ENCODE measurements at places on chromosomes 5 and 9. TPM values are rescaled to one million over a fixed set of nuclear protein-coding genes. Genes with fewer than 3 reads are reported as not detected.
A peak's percentile ranks its signal among the peaks of the same experiment; 100 is the strongest.

The ABCA1 gene
- 75.2 TPM for total RNA-seq

The ZNF782 gene
- total RNA-seq, result 3.3 TPM

The PCDHGB3 gene
- 5.8 TPM for total RNA-seq

The ABLIM3 gene
- 48.1 TPM for total RNA-seq

The SEMA5A gene
- 17.7 TPM for total RNA-seq

The CCDC183 gene
- 1.0 TPM for total RNA-seq

The TRIM41 gene
- total RNA-seq, result 17.0 TPM

DNA sequence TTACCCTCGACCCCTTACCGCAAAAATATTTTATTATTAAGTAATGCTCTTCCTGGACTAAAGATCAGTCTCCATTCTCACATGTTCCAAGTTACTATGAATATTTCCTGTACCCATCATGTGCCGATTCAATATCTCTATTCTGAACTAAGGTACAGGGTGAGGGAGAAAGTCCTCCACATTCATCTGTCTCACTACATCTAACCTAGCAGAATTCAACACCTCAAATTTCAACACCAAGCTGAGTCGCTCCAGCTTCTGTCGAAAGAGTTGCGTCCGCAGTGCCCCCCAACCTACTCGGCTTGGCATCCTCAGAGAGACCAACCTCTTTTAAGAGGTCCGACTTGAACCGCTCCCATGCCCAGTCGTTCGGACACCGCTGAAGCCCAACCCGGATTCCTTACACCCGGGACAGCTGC lies 1.0 kb downstream of the CERT1 start:
- peak; percentile 49 for DNase-seq

DNA sequence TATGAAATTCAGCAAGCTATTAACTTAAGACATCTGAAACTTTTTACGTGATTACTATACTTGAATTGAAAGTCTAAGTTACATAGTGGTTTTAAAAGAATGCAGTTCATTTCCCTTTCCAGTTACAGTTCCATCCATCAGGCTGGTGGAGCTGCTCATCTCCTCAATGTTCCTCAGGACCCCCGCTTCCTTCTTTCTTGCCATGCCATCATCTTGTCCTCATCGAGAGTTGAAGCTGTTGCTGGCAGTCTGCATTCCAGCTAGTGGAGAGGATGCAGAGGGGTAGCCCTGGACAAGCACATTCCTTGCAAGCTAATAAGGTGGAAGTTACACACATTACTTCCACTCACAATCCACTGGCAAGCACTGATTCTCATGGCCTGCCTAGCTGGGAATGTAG lies 8.8 kb upstream of the RNF183 start:
- DNase-seq, result peak; percentile 32

DNA sequence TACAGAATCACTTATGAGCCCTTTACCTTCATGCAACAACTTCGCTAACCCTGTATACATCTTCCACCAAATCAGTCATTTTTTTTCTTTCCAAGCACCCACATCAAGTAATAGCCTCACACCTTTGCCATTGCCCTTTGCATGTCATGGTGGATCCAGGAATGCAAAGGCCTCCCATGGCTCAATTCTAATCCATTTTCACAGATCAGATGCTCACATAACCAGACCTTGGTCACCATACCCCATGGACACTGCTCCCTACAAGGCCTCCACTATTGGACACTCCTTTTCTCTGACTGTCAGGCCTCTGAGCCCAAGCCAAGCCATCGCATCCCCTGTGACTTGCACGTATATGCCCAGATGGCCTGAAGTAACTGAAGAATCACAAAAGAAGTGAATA lies 179.5 kb downstream of the RASEF start:
- DNase-seq, result no peak

DNA sequence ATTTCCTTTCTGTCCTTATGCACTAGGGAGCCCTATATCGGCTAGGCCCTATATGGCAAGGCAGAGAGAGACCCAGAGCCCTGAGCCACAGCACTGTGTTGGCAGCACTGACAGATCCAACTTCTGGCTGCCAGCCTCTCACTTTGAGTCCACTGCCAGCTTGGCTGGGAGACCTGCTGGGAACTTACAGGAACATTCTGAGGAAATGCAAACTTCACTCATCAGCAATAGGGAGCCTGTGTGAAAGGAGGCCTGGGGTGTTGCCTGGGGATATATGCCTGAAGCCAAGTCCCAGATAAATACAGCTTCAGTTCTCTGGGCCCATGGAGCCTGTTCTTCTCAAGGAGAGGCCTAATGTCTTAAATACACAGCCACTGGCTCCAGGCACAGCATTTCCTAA lies 78.0 kb downstream of the ADRB2 start:
- no peak for DNase-seq

- DNase-seq, result peak; percentile 16
Measured at GRCh38 chr5:14739538-14739937, 75.0 kb downstream of the OTULIN start.

- DNase-seq, result peak; percentile 84
Measured at GRCh38 chr9:98251551-98251950, 3.9 kb downstream of the TBC1D2 start.

DNA sequence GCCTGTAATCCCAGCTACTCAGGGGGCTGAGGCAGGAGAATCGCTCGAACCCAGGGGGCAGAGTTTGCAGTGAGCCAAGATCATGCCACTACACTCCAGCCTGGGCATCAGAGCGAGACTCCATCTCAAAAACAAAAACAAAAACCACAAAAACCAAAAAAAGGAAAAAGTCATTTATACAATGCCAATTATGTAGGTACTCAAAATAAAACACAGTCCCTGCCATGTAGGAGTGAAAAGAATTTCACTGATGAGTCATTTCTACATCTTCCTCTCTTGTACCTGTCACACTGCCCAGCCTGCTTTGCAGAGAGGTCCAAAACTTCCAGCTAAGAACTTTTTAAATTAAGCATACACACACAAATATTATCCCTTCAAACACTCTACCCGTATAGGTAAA lies 215.8 kb downstream of the EPB41L4A start:
- DNase-seq, result no peak

GRCh38 chr5:60843936-60844905 lies at the start of gene ELOVL7:
TSS of gene ELOVL7 (minus strand) at chr5:60844269. CDS start at chr5:60787397, 56,872 bp downstream.
- peak; percentile 28 for DNase-seq

DNA sequence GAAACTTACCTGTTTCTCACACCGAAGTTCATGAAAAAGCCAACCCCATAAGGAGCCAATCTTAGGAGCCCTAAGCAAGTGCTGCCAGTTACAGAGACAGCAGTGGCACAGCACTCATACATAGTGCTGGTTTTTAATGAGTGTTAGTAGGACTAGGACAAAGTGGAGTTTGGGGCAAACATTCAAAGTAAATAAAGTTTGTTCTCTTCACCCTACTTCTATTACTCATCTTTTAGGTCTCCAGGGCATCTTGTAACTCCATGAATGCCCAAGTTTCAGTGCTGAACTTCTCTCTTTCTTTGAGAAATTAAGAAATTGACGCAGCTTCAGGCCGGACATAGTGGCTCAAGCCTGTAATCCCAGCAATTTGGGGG lies 584.7 kb downstream of the EBF1 start:
- no peak for DNase-seq

DNA sequence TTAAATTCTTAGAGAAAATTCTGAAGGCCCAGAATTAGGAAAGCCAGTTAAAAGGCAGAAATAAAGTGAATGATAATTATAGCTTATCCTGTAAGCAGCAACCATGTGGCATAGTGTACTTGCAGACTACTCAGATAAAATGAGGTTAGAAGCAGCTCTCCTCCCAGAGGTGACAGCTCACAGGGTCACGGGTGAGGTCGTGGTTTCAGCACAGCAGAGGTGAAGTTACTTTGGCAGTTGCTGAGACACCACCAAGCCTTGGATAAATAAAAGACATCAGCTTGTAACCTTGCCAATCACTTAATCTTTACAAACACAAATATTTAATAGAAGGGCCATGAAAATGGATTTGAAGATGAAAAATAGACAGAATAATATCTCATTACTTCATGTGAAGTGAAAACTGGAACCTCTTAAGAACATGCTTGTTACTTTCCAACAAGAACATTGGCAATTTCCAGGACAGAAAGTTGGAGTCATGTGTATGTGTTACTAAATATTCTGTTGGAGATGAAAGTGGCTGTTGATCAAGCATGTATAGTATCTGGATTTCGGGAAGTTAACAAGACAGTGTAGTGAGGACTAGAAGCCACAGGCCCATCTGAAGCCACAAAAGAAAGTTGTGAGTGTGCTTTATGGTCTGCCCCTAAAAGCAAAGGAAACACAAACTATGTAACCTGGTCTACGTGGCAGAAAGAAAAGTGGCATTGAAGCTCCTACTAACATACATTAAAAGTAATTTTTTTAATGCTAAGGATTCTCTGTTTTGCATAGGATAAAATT lies 134.4 kb downstream of the ERCC6L2 start:
- DNase-seq, result peak; percentile 48

- no peak for DNase-seq
Measured at GRCh38 chr5:82912462-82912861, 164.7 kb downstream of the TMEM167A start.

GRCh38 chr9:89536145-89536574 lies 38.2 kb upstream of the SEMA4D start:
- DNase-seq, result no peak

DNA sequence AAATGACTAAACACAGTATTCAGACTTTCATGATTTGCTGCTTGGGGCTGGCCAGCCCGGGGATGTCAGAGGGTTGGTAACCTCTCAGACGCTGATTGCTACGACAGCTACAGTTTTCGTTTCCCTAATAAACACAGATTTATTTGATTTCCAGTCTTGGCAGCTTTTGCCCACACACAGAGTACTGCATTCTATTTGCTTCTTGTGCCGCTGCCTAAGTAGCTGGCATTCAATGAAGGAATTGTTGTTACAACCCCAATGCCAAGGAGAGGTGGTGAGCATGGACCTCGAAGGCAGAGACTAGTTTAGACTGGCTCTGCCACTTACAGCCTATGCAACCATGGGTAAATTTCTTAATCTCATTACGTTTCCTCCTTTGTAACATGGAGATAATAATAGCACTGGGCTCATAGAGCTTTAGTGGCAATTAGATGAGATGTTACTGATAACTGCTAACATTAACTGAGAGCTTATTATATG lies 247.1 kb upstream of the PANK3 start:
- DNase-seq, result no peak

DNA sequence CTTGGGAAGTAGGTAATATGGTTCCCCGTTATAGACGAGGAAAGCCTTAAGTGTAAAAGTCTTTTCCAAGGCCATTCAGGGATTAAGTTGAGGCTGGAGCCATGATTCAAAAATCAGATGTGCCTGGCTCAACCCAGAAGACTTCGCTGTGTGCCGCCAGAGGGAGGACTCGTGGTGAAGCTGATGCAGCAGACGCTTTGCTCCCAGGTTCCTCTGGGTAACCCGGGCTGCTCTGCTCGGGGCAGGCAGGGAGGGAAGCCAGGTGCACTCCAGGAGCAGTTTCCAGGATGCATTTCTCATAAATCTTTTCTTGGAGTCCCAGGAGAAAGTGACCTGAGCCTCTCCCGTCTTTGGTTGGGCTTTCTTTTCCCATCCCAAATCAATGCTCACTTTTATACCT lies 62.9 kb upstream of the ICE1 start:
- no peak for DNase-seq

DNA sequence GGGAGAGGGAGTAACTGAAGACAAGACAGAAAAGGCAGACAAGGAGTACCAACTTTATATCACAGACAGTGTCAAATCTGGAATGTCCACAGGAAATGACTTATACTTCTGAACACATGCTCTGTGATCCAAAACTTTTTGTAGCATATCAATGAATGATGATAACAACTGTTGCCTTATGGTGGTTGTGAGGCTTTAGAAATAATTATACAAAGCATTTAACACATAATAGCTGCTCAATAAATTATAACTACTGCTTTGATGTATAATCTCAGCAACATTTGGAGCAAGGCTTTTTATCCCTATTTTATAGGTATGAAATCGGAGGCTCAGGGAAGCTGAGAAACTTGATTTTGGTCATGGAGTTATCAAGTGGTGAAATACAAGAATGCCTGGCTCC lies 3.3 kb upstream of the ASTN2 start:
- DNase-seq, result no peak

DNA sequence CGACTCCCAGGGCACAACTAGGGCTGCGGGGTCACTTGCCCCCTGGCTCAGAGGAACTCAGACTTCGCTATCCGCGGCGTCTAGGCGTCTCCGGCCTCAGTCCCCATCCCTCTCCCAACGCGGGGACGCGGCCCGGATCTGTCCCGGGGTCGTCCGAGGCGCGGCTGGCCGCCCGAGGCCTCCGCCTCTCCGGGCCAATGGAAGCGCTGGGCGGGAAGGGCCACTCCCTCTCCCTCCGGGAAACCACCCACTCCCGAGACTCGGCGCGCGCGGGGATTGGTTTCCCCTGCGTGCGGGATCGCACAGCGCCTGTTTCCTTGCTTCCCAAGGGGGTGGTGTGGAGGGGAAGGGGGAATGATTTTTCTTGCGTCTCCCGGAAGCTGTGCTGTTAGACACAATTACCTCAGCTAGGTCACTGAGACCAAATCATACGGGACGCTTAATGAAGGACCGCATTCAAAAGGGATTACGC lies 38.3 kb downstream of the NR2F1 start:
- peak; percentile 92 for DNase-seq

DNA sequence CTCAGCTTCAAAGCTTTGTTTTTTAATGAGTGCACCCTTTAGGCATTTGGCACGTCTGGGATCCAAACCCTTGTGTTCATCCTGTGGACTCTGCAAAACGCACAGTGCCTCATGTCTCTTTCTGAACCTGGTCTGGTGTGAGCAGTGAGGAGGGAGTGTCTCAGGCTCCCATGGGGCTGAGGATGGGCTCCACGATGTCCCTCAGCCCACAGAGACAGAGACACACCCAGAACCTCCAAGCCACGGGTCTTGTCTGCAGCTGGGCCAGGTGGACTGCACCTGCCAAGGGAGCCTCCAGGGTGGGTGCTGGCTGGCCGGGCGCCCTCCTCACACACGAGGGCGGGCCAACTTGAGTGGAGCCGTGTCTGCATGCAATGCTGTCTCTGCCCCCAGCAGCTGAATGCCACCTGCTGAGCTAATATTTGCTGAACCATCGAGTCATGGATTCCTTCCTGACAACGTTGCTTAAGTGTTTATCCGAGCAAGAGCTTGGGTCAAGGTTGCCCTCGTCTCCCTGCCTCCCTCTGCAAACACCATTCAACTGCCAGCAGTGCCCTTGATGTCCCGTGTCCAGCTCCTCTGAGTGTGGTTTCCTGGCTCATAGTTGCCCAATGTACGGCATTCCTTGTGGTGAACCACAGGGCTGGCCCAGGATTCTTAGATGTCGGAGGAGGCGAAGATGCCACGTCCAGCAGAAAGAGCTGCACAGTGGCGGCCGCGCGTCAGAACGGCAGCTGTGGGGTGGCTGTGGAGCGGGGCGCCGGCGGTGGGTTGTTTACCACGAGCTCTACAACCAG lies 31.4 kb upstream of the LPCAT1 start:
- DNase-seq, result peak; percentile 73

Data from fibroblast of lung (primary cell).